Endothelial cell of umbilical vein (primary cell): ENCODE measurements at places on chromosomes 12 and 14. TPM values are rescaled to one million over a fixed set of nuclear protein-coding genes. Genes with fewer than 3 reads are reported as not detected.
A peak's percentile ranks its signal among the peaks of the same experiment; 100 is the strongest.

- no peak for DNase-seq
Observed at GRCh38 chr12:21172079-21172478, 41.1 kb downstream of the SLCO1B1 start.

DNA sequence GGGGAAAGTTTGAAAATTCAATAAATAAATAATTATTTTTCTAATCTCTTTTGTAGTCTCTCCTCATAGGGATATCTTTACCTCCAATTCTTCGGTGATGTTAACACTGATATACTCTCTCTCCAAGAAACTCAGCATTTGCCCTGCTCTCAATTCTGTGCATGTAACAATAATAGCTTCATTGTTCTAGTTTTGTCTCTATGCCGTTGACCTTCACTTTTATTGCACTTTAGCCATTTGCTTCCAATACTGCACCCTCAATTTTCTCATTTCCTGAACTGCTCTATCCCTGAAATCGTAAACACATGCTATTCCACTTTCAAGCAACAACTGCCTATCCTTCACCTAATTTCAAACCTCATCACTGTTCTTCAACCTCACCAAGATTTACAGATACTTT is 645.0 kb downstream of the C12orf50 start:
- no peak for DNase-seq

DNA sequence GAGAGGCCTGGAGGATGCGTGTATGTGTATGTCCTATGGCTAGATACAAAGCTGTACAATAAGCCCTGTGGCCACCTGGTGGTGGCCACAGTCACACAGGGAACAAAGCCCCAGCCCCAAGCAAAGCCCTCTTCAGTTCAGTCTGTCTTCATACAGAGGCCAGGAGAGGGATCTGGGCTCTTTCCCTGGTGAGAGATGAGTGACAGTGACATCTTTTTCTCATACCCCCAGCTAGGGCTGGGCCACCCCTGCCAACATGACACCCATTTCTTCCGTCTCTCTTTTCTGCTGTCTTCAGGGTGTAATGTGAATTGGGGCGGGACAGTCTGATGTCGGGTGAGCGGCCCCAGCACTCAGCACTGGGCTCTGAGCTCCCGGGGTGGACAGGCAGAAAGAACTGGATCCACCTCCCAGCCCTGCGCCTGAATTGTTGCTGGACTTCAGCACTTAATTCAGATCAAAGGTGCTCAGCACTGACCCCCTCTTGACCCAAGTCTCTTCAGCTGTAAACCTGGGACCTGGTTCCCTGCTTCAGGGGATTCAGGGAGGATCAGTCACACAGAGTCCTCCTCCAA is 59.8 kb downstream of the SERPINA3 start:
- no peak for DNase-seq

GRCh38 chr14:97578982-97579548 is 781.9 kb downstream of the VRK1 start:
- no peak for DNase-seq

GRCh38 chr12:66033151-66033550 is 97.4 kb downstream of the LLPH start:
- DNase-seq: no peak

DNA sequence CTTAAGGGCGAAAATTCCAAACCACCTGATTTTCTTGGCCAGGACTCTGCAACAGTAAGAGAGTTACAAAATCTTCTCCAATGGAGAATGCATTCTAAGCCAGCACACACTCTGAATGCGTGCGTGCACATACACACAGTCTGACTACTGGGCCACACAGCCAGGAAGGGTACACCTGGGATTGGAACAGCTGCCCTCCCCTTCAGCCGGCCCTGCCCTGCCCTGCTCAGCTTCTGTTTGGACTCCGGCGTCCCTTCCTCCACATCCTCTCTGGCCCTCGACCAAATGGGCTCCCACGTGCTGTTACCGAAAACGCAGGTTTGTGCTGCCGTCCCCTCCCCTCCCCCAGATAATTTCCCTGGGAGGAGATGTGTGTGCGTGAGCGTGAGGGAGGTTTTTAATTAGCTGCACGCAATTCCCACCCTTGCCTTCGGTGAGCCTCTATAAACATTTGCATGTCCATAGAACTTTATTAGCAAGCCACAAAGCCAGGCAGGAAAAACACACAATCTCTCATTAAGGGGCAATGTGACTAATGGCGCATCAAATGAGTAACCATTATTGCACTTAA is 43.0 kb downstream of the CCNK start:
- DNase-seq: peak; percentile 16

- DNase-seq: no peak
Observed at GRCh38 chr12:57732270-57732669, 6.3 kb downstream of the AGAP2 start.

DNA sequence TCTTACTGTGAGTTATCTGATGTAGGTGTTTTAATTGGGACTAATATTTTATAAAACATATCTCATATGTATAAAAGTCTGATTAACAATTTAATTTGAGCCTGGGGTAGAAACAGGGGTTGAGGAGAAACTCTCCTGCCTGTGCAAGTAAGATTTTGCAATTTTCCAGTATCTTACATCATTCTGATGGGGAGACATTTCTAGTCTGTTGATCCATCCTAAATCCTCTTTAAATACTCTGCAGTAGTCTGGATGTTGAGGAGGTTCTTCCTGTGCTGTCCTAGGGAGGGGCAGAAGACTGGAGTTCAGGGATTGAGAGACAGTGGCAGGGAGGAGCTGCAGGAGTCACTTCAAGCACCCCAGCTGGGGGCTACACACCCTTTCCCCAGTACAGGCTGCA is 287.8 kb downstream of the ADGRD1 start:
- DNase-seq: no peak

- peak; percentile 35 for DNase-seq
Observed at GRCh38 chr14:104689109-104689880, at the start of gene INF2. INF2 (plus strand) TSS chr14:104689618; CDS start chr14:104701366, 11,748 bp downstream.

DNA sequence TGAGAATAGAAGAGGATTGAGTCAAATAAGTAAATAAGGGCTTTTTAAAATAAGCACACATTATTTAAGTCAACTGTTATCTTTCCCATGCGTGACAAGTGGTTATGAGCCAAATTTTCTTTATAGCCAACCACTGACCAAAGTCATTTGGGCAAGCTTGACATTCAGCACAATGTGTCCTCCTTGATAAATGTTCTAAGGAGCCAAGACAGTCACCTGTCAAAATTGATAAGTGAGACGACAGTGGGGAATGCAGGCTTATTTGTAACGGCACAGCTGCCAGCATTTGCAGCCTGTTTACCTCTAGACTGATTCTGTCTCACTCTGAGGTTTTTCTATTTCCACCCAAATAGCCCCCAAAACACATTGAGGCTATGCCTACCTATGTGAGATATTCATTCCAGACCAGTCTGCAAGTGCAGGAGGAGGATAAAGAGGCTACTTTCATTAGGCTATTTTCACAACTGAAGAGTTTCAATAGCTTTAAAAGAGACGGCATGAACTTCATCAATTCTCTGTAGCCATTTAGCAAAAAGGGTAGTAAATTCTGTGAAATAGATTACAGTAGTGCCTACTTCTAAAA is 339.5 kb downstream of the PDZRN4 start:
- DNase-seq: no peak

DNA sequence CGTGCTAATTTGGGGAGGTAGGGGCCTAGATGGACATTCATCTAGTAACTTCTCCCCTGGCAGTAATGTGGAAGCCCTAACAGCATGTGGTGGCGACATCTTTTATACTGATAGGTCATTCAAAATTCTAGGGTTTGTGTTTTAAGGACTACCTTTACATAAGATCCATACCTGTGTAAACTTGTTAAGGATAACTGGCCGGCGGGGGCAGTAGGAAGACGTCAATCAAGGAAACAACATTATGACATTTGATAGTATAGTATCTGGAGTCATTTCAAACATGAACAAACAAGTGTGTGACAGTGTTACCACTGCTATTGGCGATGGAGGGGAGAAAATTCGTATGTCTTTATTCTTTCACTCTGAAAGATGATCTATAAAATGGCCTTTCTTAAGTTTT is 120.0 kb downstream of the TTLL5 start:
- DNase-seq: no peak

- no peak for DNase-seq
Observed at GRCh38 chr14:100503251-100503650, 84.0 kb downstream of the BEGAIN start.

GRCh38 chr14:100037353-100037752 is 27.9 kb upstream of the EVL start:
- no peak for DNase-seq

DNA sequence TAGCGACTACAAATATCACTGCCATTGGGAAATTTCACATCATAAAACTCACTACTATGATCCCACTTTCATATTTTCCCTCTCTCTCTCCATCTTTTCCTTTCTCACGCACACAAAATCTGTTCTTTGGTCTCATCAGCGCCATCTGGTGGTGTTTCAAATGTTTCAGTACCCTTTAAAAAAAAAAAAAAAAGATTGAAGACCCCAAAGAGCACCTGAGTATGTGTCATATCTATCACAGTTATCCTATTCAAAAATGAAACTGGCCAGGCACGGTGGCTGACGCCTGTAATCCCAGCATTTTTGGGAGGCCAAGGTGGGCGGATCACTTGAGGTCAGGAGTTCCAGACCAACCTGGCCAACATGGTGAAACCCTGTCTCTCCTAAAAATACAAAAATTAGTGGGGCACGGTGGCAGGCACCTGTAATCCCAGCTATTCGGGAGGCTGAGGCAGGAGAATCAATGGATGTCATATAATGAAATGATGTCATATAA is 72.4 kb downstream of the TTC9 start:
- peak; percentile 67 for DNase-seq

DNA sequence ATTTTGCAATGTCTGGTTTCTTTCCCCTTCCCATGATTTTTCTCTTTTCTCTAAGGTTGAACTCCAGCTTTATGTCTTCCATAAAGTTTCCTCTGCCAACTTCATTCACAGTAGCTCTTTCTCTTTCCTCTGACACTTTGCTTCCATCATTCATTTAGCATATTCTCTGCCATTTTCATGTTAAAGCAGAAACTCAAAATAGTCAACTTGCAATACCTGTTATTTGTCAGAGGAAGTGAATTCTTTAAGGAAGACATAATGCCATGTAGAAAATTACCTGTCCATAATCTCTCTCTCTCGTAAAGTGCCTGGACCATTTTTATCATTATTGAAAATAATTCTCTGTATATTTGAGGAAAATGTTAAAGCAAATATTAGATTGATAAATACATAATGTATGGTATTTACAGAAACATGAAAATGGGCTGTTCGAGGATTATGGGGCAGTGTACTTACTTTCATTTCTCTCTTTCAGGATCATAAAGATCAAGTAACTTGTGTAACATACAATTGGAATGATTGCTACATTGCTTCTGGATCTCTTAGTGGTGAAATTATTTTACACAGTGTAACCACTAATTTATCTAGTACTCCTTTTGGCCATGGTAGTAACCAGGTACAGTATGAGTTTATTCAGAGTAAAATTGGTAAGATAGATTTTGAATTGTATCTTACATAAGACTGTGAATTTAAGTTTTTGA is 12.6 kb downstream of the NEDD1 start:
- DNase-seq: no peak

DNA sequence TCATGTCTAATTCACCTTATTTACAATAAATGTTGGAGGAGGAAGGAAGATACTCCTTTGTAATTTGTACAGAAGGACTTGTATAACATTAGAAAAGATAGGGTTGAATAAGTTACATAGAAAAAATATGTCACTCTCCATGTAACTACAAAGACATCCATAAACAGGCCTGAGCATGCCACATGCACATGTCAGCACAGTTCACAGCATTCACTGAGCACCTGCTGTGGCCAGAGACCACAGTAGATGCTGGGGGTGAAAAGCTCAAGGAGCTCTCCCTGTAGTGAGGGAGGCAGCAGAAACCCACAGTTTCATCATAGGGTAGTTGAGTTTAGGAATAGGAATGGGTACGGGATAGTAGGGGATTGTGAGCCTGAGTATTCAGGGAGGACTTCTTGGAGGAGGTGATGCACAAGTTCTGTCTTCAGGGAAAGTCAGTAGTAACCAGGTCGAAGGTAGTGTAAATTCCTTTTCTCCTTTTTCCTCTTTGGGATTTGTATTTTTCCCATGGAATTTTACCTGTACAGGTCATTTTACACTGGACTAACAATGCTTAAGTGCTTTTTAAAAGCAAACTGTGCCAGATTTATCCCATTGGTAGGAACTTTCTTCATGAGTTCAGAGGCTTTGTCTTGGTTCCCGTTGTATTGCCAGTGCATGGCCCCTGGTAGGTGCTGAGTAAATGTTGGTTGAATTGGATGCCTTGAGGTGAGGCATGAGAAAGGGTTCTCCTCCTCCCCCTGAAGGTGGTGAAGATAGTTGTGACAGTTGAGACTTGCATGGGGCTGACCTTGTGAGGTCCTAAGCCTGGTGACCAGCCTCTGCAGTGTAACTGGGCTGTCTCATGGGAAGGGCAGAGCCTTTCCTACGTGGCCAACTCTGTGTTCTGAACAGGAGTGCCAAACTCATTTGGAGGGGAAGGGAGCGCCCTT is 20.2 kb downstream of the PRKCH start:
- DNase-seq: no peak

Gene SIX1
- total RNA-seq: 0.40 and 0.55 TPM in 2 replicates

Gene COL2A1
- total RNA-seq: not detected in 2 replicates

Gene PARPBP
- total RNA-seq: 19.0 and 19.6 TPM in 2 replicates

Gene NPFF
- total RNA-seq: not detected in 2 replicates

Gene RPS29
- 1,408 and 1,453 TPM in 2 replicates for total RNA-seq
